ENCODE measurements at places on chromosomes 1 and 21.

GRCh38 chr1:39688706-39689105, 2.5 kb downstream of the HPCAL4 start:
- DNase-seq: no peak

DNA sequence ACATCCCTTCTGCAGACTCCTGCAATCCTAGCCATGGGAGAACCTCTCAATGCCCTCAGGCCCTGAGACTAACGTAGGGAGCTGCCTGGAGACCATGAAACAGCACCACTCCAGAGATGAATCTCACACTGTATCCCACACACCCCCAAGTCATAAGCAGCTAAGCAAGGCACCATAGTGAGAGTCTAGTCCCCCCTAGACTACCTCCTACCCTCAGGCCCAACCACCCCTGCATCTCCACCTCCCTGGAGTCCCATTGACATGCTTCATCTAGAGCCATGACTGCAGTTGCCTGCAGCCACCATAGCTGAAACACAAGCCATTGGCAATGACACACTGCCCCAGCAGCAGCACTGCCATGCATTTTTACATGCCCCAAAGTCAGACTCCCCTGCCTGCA, 17.4 kb downstream of the SPRR2G start:
- DNase-seq: no peak

DNA sequence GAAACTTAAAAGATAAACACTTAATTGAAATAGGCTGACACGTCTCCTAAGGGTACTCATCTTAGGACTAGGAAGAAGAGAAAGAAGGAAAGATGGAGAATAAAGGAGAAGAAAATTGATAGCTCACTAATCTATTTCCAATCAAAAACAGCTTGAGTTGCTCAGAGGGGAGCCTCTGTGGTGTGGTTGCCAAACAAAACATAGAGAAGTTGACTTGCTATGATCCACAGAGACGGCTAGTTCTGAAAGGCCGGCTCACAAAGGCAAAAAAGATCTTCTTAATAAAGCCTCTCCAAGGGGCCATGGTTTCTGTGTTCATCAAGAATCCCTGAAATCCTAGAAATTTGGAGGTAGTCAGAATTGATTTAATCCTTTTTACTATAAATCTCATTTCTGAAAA, 644.1 kb downstream of the LMO4 start:
- DNase-seq: no peak

DNA sequence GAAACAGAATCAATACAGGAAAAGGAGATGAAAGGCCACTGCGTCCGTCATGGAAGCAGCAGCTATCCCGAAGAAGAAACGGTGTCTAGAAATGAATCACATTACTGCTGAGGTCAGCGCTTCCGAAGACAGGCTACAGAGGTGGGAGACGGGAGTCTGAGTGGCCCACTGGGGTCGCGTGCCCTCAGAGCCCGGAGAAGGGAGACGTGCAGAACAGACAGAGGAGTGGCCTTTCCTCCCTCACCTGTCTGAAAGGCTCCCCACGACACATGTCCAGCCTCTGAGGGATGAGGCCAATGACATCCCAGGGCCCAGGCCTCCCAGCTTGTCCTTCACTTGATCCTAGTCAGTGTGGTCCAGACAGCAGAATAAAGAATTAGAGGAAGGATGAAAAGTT, 35.9 kb downstream of the VPS26C start:
- DNase-seq: no peak

GRCh38 chr1:87119541-87120140, 205.2 kb downstream of the HS2ST1 start:
- no peak for DNase-seq

DNA sequence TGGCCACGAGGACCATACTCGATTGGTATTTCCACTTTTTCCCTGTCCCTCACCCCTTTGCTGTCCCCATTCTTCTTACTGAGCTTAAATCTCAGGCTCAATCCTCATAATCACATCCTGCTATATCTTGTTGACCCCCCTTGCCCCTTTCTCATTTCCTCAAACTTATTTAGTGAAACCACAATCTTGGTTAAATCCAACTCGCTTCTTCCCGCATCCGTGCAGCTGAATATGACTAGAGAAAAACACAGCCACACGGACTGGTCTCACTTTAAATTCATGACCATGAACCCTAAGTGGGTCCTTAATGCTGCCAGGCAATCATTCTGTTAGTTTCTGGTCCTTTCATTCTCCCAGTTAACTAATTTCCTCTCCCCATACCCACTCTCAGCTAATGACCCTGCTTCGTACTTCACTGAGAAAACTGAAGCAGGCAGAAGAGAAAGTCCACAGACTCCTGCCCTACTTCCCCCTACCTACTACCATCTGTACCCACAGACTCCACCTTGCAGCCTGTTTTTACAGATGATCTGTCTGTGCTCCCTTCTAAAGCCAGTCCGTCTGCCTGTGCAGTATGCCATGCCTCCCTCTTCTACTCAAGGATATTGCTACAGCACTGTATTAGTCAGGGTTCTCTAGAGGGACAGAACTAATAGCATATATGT, 96.8 kb upstream of the LMO4 start:
- no peak for DNase-seq

- DNase-seq: no peak
Measured at GRCh38 chr1:182565537-182565936, 23.5 kb downstream of the RNASEL start.

- DNase-seq: no peak
Measured at GRCh38 chr21:42505090-42505726, 8.4 kb upstream of the SLC37A1 start.

DNA sequence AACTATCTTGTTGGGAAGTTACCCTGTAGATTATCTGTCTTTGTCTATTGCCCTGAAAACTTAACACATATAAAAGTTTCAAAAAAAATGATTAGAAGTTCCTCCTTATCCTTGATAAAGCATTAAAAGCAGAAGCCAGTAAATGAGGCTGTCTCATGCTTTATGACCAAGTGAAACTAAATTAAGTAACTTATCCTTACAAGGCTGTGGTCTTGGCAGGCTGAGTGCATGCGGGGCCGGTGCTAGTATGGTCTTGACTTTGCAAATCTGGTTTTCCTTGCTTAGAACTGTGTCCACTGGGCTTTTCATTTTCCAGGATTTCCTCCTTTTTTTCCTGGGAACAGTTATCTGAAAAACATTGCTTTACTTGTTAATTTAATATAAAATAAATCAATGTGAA, 43.1 kb downstream of the PCNX2 start:
- no peak for DNase-seq

- no peak for DNase-seq
Measured at GRCh38 chr1:157279802-157280140, 141.6 kb upstream of the ETV3 start.

DNA sequence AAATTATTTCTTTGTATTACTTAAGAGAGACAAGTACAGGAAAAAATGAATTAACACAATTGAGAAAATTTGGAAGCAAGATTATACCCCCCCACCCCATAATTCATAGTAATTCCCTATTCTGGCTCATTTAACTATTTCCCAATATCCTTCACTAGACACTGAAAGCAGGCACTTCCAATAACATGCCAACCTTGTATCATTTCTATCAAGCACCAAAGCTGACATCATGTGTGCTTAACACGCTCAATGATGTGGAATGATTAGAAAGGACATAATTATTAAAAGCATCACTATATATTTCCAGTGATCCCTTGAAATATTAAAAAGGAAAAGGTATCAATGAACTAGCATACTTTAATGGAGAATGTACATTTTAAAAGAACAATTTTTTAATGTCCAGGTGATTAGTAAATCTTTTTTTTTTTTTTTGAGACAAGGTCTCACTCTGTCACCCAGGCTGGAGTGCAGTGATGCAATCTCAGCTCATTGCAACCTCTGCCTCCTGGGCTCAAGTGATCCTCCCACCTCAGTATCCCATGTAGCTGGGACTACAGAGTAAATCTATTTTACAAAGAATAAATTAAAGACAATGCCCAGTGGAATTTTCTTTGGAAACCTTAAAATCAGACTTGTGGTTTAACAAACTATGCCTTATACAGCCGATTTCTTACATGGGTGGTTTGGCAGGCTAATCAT, 443.9 kb downstream of the DSCAM start:
- DNase-seq: no peak

GRCh38 chr1:110612060-110612745, 6.0 kb upstream of the KCNA2 start:
- no peak for DNase-seq

DNA sequence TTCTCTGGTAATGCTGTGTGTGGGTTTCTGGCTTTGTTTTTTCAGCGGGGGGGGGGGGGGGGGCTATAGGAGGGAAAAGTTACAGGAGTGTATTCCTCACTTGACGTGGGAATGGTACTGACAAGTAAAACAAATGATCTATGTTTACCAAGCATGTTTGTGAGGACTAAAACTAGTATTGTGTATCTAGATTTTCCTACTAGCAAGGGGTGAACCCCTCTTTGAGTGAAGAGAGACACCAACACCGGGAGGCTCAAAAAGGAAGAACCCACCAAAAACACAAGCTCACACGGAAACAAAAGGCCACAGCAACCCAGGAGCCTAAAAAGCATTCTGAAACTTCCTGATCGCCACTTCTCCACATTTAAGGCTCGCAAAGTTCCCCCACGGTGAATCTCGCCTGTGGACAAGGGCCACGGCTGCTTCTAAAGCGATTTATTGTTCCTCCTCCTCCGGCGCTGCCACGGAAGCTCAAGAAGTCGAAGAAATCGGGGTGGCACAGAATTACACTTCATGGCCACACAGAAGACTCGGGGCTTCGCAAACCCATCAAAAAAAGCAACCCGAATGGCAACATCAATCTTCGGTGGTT, 703 bp downstream of the PUM1 start:
- no peak for DNase-seq

DNA sequence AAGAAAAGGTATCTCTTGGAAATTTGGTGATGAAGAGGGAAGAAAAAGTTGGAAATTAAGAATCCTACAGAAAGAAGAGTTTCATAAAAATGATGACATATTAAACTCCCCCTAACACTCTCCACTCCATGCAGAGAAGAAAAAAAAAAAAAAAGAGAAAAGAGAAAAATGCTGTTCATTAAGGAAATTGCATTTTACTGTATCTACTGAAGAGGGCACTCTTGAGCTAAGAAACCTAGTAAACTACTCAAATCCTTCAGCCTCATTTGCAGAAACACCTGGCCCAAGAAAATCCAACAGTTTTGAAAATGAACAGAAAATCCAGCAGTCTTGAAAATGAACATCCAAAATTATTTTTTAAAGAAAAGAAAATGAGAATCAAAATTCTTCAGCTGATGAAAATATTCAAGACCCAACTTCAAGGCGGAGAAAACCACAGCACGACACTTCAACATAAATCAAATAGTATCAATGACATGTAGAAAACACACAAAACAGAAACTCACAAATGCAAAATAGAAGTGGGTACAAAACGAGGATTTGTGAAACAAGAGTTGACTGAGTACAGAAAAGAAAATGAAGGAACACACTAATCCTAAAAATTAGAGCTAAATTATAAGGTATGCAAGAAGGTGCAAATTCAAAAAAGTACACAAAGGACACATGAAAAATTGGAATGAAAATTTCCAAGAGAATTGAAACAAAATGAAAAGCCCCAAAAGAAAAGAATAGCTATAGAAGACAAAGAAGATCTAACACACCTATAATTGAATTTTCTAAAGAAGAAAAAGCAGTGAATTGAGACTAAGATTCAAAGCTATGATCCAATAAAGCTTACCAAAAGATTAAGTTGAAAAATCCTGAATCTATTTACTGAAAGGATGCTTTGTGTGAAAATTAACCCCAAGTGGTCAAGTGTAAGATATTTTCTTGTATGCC, 73.2 kb upstream of the DNAJC6 start:
- no peak for DNase-seq

DNA sequence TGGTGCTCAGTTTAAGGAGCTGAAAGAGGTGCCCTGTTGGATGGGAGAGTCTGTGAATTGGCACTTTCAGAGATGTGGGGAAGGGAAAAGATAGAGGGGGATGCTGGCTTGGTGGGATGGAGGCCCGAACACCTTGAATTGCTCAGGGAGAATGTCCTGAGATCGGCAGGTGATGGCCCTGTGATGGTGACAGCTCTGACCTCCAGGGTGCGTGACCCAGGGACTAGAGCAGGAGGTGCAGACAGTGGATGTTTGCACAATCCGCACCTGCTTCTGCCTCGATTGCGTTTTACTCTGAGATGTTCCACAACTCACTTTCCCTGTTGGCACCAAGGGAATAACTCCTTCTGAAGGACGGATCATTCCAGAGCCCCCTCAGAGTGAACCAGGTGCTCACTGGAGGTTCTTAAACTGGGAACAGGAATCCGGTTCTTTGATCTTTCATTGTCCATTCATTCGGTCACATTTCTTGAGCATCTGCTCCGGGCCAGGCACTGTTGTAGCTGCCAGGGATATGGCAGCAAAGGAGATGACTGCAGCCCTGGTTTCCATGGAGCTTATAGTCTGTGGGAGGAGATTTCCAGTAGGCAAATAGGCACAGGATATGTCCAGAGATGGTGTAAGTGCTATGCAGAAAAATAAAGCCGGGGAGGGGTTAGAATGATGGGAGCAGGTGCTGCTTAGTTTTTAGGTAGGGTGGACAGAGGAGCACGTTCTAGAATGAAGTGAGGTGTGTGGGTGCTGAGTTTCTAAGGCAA, 226.6 kb upstream of the TMEM51 start:
- DNase-seq: no peak

GRCh38 chr1:109631513-109632505, 12.2 kb downstream of the AMPD2 start:
- no peak for DNase-seq

DNA sequence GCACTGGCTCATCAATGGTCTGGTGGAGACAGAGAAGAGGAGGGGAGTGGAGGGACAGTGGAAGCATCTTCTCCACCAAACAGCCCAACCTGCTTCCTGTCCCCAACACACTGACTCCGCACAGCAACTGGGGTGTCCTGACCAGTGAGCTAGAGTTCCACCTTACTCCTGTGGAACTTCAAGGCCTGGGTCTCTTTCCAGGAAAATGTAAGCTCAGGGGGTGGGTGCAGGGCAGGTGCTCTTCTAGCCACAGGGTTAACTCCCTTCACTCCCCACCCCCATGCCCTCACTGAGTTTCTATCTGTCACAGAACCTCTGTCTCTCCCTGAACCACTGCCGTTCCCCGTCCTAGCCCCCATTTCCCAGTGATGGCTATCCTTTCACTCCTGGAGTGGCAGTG, 876 bp downstream of the MOB3C start:
- DNase-seq: no peak

GRCh38 chr21:45945066-45945867, 36.3 kb upstream of the COL6A1 start:
- DNase-seq: no peak

- DNase-seq: no peak
Measured at GRCh38 chr1:232428036-232428645, 201.8 kb downstream of the SIPA1L2 start.

DNA sequence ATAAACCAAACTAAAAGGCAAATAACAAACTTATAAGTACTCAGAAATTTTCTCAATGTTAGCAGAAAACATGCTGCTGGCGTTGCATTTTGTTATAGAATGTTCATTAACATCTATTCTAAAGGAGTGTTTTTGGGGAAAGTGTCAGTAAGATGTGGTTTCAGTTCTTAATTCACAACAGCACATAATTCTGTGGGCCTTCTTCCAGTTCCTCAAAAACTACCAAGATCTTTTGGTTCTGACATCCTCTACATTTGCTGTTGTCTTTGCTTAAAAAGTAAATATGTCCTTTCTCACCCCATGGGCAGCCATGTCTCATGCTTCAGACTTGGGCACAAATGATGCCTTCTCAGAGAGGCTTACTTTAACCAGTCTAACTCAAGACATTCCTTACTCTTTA, 152.5 kb downstream of the CDC7 start:
- no peak for DNase-seq

- no peak for DNase-seq
Measured at GRCh38 chr1:23763041-23763577, 15.1 kb upstream of the PITHD1 start.

GRCh38 chr1:149962039-149962647, 25.5 kb upstream of the MTMR11 start:
- peak; percentile 19 for DNase-seq

- no peak for DNase-seq
Measured at GRCh38 chr1:3065797-3066196, 3.2 kb upstream of the PRDM16 start.
